ENCODE measurements at places on chromosomes 3 and 15. TPM values are rescaled to one million over a fixed set of nuclear protein-coding genes. Genes with fewer than 3 reads are reported as not detected.
A peak's percentile ranks its signal among the peaks of the same experiment; 100 is the strongest.

Gene LRRC3B
- 0.38 TPM for total RNA-seq

Gene TGM5
- total RNA-seq, result not detected

Gene PLXND1
- total RNA-seq, result 66.3 TPM

Gene SCAANT1
- total RNA-seq, result not detected

Gene MAPK6
- 22.6 TPM for total RNA-seq

Gene SNTN
- not detected for total RNA-seq

Gene C3orf49
- not detected for total RNA-seq

Gene LRRC34
- total RNA-seq, result 1.6 TPM

Gene VPS33B
- 4.2 TPM for total RNA-seq

Gene MKRN3
- total RNA-seq, result 0.97 TPM

Gene CNTN3
- 3.4 TPM for total RNA-seq

Gene FANCD2OS
- total RNA-seq, result not detected

DNA sequence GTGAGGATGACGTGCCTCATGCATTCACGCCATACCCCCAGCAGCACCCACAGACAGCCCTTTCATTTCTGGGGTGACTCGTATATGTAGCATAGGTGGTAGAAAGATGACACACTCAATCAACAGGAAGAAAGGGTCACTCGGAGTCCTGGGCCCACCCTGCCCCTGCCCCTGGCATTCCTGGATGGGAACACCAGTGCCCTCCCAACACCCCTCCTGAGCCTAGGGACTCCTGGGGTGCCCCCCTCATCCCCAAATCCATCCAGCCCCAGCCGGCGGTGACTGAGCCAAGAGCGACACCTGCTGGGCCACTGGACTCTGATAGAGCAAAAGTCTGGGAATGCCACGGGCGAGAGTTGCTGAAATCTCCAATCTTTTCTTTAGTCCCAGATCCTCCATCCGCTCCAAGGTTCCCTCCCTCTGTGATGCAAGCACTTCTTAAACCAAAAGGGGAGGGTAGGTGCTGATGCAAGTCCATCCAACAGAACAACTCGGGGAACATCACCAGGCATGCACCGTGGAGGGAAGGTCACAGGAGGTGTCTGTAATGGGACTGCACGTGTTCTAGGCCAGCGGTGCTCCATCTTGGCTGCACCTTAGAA lies 31.1 kb downstream of the ACAN start:
- DNase-seq, result no peak

GRCh38 chr3:42547401-42547945 lies 34.3 kb downstream of the SEC22C start:
- peak; percentile 87 for DNase-seq

GRCh38 chr3:122944671-122945161 lies 82.8 kb downstream of the SEMA5B start:
- DNase-seq, result no peak

DNA sequence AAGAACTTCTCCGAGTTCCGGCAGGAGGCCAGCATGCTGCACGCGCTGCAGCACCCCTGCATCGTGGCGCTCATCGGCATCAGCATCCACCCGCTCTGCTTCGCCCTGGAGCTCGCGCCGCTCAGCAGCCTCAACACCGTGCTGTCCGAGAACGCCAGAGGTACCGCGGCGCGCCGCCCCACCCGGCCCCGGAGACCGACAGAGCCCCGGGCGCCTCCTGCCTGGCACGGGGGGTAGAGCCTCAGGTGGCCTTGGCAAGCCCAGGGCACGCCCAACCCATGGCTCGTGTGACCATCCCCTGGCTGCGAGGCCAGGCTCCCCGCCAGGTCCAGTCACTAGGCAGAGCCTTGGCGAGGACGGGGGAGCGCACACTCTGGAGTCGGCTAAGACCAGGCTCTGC lies 134.1 kb downstream of the LRRK1 start:
- no peak for DNase-seq

DNA sequence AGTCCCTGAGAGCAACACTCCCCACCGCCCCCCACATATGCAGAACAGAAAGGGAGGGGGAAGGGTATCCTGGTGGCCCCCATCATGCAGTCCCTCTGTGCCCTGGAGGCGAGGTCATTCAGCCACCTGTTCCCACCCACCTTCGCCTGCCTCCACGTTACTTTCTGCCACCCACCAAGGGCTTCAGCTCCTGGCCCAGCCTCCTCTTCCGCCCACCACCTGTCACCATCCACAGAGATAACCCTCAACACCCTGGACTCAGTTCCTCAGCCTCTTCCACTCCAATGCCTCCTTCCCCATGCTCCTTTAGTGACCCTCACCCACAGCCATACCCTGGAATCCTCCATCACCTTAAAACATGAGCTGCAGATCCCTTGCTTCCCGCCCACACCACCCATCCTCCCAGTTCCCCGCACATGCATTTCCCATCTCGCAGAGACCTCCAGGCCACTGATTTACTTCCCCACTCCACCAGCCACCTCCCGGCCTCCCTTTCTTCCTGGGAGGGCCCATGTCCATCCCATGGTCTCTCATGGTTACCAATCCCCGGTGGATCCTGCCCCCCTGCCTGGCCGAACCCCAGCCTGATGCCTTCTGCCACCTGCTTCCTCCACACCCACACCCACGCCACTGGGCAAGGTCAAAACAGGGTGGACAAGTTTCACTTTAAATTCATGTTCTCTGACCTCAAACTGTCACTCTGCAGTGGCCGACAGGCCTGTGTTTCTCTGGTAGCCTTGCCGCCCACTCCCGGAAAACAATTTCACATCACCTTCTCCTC lies 18.2 kb downstream of the HOMER2 start:
- DNase-seq, result no peak

- DNase-seq, result no peak
Observed at GRCh38 chr3:194087280-194087679, 48.7 kb upstream of the HES1 start.

DNA sequence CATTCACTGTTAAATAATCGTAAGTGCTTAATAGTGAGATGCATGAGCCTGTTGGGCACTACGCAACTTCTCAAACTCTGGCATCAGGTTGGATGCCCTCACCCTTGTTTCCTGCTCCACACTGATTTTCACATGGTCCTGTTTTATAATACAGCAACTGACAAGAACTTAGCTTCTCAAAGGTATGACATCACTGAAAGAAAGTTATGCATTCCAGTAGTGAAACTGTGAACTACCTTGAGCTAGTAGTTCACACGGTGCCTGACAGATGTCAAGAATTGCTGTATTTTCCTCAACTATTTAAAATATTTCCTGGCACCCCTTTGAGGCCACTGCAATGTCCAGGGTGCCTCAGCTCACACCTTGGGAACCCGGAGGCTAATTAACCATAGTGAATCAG lies 327.5 kb downstream of the RORA start:
- DNase-seq, result no peak

- no peak for DNase-seq
Observed at GRCh38 chr3:89946884-89947283, 839.5 kb downstream of the EPHA3 start.

DNA sequence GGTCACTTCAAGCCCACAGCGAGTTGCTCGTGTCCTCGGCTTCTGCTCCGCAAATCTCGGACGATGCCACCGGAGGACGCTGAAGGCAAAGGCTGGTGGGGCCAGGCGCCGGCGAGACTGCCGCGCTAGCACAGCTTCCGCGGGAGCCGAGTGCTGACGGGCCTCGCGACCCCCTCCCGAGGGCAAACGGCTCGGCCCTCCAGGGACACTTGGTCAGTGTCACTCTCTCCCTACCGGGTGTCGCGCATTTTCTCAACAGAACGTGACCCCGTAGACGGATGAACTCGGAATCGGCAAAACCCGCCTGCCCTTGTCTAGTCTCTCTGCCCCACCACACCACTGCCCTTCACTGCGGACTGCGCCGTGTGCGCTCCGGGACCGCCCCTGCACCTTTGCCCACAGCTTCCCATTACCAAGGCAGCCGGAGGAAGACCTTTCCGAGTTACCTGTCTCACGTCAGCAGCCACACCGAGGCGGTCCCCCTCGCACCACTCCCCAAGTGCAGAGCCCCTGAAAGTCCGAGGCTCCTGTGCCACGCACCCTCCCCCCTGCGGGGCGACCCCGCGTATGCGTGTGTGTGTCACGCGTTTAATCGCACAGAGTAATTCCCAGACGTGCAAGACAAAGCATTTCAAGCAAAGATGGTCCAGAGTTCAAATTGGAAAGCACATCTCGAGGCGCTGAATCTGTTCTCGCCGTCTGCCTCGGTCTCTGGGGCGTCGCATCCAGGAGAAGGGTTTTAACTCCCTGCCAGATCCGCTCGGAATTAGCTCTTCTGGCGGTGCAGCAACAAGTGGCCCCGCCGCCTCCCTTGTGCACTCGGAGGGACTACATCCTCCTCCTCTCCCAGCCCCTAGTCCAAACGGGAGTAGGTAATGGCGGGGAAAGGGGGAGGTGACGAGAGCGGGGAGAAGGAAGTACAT lies 245.0 kb upstream of the TOPAZ1 start:
- DNase-seq, result no peak

- DNase-seq, result no peak
Observed at GRCh38 chr3:57998366-57999283, 9.6 kb upstream of the FLNB start.

GRCh38 chr3:59935025-59935424 lies 885.2 kb upstream of the CFAP20DC start:
- no peak for DNase-seq

- no peak for DNase-seq
Observed at GRCh38 chr3:114857299-114857701, 289.8 kb downstream of the ZBTB20 start.

GRCh38 chr15:79209690-79210089 lies 72.8 kb upstream of the ANKRD34C start:
- DNase-seq, result no peak

DNA sequence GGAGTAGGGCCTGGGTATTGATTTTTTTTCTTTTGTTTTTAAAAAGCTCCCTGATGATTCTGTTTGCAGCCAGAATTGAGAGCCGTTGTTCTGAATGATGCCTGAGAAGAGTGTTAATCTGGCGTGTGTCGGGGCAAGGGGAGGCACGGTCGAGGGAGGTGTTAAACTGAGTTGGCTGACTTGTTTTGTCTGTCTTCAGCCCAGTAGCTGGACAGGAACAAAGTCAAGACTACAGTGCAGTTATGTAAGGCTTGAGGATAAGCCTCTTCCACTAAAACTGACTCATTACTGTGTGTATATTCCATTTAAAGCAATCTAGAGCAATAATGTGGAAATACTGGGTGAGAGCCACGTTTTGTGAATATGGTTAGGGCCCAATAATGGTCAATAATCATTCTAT lies 119.0 kb upstream of the DLG1 start:
- no peak for DNase-seq

- no peak for DNase-seq
Observed at GRCh38 chr3:70658513-70659310, 346.3 kb upstream of the MDFIC2 start.

- DNase-seq, result no peak
Observed at GRCh38 chr3:127915937-127916493, 983 bp downstream of the KBTBD12 start.

- DNase-seq, result no peak
Observed at GRCh38 chr15:69299451-69299886, 757 bp downstream of the PAQR5 start.

- no peak for DNase-seq
Observed at GRCh38 chr15:79602731-79603130, 170.6 kb downstream of the MINAR1 start.

- DNase-seq, result no peak
Observed at GRCh38 chr3:156561533-156561932, 6.6 kb upstream of the SSR3 start.

GRCh38 chr3:39981547-39982184 lies 172.3 kb downstream of the MYRIP start:
- DNase-seq, result no peak

Data from Right ventricle myocardium inferior (tissue), 1 donor.